H54 (cell line): ENCODE measurements at places on chromosomes 6 and 20.

DNA sequence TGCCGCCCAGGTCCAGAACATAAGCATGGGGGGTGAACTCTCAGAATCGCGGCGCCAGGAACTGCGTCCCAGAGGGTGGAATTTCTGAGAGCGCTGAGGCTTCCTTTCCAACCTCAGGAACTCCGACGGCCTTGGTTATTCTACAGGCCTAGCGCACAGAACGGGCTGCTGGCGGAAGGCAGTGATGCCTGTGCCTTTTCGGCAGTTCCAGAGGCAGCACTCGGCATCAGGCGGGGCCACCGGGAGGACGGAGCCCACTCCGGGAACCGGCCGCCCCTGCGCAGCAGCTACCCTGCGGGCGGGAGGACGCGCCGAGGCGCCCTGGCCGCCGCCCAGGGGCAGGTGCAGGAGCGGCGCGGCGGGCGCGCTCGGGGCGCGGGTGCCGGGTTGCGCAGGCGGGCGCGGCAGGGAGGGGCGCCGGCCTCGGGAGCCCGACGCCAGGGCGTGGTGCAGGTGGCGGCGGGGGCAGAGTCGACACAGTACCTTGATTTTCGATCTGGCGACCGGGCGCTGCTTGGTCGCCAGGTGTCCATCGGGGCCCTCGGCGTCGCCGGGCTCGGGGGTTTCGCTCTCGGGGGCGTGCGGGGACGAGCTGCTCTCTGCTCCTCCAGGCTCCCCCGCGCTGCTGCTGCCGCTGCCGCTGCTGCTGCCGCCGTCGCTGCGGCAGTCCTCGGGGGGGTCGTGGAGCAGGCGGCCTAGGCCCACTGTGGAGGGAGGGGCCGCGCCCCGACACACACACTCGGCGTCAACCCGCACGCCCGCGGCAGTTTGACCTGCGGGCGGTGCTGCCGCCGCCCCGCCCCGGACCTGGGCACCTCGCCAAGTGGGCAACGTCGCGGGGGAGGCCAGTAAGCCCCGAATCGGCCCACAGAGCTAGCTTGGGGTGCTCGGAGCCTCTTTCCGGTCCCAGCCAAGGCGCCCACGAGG is 1.3 kb downstream of the OVOL2 start:
- DNase-seq = no peak

DNA sequence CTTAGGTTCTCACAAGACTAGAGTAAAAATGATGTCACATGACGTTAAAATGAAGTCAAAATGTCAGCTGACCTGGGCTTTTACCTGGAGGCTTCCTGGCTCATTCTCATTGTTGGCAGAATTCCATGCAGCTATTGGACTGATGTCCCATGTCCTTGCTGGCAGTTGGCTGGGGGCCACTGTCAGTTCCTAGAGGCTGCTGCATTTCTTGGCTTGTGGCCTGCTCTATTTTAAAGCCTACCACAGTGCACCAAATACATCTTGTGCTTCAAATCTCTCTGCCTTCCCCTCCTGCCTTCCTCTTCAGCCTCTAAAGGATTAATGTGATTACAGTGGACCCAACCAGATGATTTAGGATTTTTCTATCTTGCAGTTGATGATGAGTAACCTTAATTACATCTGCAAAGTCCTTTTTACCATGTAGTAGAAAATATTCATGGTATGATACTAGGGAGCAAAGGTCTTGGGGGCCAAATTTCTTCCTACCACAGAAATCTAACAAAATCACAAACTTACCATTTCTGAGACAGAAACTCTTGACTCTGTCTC is 81.9 kb downstream of the FIG4 start:
- DNase-seq = no peak

- no peak for DNase-seq
Measured at GRCh38 chr20:29472606-29473005, 1784.9 kb upstream of the DEFB115 start.

DNA sequence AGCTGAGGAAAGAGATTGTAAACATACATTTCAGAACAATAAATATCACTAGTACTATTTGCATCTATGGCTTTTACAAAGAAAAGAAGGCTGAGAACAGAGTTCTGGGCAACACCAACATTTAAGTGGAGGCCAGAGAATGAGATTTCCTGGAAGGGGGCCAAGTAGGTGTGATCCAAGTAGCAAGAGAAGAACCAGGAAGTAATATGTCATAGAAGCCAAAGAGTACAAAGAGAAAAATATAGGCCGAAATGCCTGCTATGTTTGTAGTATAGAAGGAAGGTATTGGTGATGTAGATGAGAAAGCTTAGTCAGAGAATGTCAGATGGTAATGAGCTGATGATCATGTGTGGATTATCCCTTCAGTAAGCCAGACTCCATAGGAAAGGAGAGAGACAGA is 94.5 kb downstream of the PERP start:
- DNase-seq = no peak

GRCh38 chr6:47245745-47246371 is 63.8 kb downstream of the TNFRSF21 start:
- DNase-seq = no peak

DNA sequence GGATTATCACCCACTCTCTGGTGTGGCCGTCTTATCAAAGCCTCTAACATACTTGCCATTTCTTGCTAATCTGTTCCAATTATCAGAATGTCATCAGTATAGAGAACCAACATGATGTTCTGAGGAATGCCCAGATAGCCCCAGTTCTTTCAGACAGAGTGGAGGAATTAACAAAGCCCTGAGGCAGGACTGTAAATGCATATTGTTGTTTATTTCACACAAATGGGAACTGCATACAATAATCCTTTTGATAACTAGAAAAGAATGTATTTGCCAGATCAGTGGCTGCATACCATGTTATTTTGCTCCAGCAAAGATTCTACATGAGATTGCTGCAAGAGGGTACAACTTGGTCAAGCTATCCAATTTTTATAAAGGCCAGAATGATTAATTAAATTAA is 112.8 kb upstream of the HEY2 start:
- DNase-seq = no peak

DNA sequence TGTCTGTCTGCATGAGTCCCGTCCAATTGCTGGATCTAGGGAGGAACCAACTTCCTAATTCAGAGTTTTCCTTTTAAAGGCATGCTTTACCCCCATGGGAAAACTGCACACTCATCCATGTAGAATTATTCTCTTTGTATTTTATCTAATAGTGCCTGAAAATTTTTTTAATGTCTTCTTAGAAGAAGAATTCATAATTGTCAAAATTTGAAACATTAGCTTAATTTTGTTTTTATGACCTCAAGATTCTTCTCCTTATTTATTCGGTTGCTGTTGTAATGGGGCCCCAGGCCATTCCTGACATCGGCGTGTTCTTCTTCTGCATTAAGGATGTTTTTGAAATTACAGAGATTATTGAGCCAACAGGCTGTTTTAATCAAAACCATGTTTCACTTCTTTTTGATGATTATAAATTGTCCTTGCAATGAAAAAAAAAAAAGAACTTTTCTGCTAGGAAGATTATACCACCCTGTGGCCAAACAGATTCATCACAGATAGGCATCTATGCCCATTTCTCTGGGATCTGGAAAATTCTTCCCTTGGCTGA is 100.3 kb downstream of the ZNF217 start:
- no peak for DNase-seq

DNA sequence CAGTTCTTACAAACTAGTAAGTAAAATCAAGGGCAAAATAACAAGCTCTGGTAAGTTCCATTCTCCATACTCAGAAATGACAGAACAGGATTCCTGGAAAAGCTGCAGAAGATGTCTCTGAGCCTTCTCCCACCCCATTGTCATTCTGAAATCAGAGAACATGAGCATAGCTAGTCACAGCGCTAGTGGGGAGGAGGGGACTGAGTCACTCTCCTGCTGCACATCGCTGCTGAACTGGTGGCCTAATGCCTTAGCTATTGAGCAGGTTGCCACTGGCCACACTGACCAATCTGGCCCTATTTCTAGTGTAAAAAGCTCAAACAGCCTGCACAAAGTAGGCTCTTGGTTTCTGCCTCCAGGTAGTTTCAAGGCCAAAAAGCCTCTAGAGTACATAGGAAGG is 26.1 kb upstream of the RIPPLY2 start:
- DNase-seq = no peak

GRCh38 chr6:42263165-42263728 is 45.6 kb upstream of the MRPS10 start:
- DNase-seq = no peak

DNA sequence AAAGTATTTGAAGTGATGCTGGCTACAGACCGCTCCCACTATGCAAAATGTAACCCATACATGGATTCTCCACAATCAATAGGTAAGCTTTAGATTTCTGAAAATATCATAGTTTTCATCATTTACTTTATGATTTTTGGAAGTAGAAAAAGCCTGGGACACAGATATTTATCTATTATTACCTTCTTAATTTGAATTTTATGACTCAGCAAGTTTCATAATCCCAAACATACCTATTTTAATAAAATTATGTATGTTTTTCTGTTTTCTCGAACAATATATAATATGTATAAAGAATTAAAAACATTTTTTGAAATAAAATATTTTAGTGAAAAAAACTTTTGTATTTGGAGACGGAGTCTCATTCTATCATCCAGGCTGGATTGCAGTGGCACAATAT is 21.6 kb downstream of the PCMT1 start:
- DNase-seq = no peak

GRCh38 chr6:142914369-142914768 is 30.6 kb downstream of the HIVEP2 start:
- DNase-seq = no peak

DNA sequence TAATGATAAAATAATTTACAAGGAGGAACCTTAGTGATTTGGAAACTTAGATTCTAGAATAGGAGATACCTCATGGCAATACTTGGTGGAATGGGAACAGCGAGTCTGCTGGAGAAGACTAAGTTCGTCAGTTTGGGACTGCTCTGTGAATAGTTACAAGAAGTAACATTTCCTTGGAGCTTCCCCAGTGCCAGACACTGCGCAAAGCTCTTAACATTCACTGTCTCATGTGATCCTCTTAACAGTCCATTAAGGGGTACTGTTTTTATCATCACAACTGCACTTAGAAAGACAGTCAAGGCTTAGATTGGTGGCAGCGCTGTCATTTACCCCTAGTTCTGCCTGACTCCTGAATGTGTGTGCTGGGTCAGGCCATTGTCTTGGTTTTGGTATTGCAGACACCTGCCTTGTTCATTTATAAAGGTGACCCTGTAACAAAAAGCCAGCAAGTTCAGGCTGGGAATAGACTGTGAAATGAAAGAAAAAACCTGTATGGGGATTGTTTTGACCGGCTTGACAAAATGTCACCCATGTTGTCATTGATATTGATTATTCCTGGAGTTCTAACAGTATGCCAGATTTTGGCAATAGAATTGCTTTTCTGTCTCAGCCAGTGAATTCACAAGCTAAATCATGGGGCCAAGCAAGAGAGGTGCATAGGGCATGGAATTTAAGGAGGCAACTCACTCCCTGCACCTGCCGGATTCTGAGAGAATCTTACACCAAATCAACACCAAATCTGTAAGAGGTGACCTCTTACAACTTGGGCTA is 118.4 kb downstream of the SASH1 start:
- DNase-seq = no peak

DNA sequence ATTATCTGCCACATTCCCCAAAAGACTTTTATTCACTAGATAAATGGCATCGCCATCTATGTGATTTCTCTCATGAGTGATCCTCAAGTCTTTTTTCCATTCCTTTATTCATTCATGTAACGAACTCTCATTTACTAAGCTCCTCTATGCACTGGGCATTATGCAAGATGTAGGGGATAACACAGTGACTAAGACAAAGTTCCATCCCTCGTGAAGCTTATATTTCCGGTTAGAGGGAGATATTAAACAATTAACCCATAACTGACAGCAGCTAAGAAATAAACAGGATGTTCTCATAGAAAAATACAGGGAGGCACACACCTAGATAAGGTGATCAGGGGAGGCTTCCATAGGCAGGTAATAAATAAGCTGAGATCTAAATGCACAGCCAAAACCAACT is 17.2 kb upstream of the PREX1 start:
- DNase-seq = no peak

DNA sequence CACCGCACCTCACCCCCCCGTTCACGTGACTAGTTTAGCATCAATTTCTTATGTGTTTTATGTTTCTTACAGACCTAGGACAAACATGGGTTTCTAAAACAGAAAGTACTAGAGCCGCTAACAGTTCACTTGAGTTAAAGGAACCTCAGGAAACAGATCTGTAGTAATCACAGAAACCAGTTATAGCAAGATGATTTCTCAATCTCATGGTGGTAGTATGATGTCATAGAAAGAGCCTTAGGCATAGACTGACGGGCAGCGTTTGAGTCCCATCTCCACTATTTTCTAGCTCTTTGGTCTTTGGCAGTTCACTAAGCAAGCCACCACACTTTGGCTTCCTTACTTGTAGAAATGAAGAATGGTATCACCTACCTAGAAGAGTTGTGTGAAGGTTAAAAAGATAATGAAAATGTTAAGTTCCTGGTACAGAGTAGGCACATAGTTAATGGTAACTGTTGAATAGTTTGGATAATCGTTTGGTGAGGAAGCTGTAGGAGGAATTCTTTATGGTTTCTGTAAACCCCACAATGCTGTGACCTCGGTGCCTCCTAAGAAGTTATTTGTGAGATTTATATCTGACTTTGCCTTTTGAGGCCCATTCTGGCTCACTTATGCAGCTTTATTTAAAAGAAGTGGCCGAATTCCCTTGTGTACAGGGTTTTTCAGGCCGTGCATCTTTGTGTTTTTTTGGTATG is 21.3 kb downstream of the CTNNBL1 start:
- no peak for DNase-seq

DNA sequence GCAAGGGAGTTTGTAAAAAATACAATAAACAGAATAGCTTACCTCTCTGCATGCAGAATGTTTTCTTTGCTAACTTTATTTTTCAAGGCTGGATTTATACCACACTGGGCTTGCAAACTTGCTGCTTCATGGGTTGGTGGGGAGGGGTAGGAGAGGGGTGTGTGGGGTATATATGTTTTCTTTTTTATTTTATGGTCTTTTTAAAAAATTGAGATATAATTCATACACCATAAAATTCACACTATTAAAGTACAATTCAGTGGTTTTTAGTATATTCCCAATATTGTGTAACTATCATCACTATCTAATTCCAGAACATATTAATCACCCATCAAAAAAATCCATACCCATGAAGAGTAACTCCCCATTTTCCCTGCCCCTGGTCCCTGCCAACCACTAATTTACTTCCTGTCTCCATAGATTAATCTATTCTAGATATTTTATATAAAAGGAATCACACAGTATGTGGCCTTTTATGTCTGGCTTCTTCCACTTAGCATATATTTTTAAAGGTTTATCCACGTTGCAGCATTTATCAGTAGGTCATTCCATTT is 14.3 kb upstream of the TRPC4AP start:
- DNase-seq = no peak
